ENCODE measurements at places on chromosomes 7 and 10.

DNA sequence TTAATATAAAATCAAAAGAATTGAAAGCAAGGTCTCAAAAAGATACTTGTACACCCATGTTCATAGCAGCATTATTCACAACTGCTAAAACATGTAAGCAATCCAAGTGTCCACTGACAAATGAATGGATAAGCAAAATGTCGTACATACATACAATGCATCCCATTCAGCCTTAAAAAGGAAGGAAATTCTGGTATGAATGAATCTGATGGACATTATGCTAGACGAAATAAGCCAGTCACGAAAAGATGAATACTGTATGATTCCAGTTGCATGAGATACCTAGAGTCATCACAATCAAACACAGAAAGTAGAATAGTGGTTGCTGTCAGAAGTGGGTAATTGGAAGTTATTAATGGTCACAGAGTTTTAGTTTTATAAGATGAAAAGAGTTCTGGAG lies 9.5 kb upstream of the TAC1 start:
- no peak for DNase-seq

- DNase-seq: no peak
These were observed 50.4 kb upstream of the MSMB start for GRCh38 chr10:46096446-46096845.

DNA sequence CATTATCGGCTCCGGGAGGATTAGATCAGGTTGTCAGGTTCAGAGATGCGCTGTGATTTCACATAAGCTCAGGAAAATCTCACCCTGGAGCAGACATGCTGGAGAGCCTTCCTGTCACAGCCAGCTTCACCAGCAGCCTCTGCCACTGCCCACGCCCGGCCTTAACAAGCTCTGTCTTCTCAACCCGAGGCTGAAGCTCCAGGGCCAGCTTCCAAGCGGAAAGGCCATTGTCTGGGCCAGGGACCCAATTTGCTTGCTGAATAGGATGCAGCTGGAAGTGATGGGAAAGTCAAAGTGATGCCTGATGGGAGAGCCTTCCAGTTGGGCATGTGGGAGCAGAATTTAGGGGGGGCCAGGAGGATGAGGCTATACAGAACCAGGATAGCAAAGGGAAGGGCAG lies 36.3 kb downstream of the C10orf105 start:
- DNase-seq: no peak

DNA sequence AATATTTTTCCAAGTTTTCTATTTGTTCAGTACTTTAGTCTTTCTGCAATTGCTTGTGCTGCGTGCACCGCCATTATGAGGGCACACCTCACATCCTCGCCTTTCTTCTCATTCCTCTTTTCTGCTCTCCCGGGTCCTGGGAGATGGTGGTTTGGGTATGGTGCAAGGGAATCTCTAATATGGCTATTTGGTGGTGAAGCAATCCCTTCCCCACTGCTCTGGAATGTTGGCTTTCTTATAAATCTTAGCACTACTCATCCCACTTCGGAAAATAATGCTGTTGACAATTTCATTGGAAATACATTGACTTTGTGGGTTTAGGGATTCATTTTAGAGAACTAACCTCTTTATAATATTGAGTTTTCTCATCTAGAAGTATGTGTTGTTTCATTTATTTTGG lies 1.9 kb upstream of the GCK start:
- DNase-seq: no peak

DNA sequence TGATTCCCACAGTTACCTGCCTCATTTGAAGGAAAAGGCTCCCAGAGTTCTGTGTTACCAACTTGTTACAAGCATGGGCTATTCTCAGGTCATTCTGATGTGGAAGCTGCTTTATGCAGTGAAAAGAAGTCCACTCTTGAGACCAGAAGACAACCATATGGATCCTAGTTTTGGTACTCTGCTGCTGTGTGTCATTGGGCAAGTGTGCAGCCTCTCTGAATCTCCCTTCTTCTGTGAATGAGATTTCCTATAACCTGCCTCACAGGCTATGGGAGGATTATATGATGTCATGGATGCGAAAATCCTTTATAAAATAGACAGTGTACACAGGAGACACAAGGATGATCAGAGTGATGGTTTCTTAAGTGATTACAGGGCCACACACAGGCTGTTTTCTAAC lies 166.1 kb downstream of the ARID5B start:
- DNase-seq: no peak

- no peak for DNase-seq
These were observed 806.5 kb downstream of the PHTF2 start for GRCh38 chr7:78605119-78605518.

- no peak for DNase-seq
These were observed 22.0 kb downstream of the TES start for GRCh38 chr7:116232350-116232749.

- DNase-seq: no peak
These were observed 48.3 kb downstream of the EBF3 start for GRCh38 chr10:129915526-129916378.

- no peak for DNase-seq
These were observed 43.5 kb upstream of the CACUL1 start for GRCh38 chr10:118798231-118798662.

GRCh38 chr10:129534826-129535225 lies 67.8 kb downstream of the MGMT start:
- no peak for DNase-seq

- DNase-seq: no peak
These were observed 30.8 kb downstream of the CHCHD3 start for GRCh38 chr7:133051066-133051465.

DNA sequence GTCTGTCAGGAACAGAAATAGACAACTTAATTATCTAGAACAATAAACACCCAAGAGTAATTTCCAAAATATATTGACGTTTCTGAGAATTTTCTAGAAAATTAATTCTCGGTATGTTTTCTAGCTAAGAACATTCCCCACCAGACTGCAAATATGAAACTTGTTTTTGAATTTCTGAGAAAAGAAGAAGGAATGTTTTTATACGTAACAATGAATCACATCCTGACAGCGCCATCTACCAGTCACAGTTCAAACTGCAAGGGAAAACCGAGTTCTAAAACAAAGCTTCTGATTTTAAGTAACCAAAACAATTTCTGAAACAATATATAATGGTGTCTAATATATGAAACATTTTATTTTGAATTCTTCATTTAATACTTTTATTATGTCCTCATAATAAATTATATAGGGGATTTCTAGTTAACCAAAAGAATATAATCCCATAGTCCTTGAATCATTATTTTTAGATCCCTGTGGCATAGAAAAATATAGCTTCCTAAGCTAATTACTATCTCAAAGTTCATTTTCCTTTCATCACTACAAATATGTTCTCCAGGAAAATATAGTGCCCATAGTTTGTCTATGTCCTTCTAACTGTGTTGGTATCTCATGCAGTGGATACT lies 34.5 kb upstream of the MEOX2 start:
- DNase-seq: no peak

DNA sequence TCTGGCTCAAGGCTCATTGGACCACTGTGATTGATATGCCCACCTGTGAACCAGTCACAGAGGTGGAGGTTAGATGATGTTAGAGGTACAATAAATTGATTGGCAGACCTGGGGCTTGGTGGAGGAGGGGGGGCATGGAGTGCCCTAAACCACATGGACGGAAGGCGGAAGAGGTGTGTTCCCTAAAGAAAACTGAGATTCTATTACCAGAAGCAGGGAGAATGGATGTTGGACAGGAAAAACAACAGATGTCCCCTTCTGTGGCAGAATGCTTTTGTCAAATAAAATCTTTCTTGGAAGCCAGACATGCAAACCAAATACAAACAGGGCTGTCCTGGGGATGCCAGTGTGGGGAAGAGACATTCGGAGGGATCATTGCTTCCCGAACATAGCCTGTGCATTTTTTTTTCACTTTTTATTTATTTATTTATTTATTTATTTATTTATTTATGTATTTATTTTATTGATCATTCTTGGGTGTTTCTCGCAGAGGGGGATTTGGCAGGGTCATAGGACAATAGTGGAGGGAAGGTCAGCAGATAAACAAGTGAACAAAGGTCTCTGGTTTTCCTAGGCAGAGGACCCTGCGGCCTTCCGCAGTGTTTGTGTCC lies 433.9 kb downstream of the RPS24 start:
- DNase-seq: no peak

DNA sequence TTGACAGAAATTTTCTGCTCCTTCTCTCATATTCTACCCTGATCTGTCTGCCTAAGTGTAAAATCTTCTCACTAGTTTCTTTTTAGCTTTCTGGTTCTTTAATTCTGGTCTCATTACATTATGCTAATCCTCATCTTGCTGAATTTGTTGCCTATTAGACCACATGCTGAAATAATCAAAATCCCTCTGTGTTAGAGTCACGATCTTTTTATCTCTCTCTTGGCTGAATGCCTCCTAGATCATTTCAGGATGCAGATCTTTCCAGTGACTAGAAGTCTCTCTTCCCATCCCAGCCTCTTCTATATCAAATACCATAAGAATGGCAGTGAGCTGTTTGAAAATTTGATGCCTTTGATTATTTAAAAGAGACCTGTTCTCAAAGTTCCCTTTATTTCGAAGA lies 661.9 kb downstream of the SORCS1 start:
- no peak for DNase-seq

GRCh38 chr10:93496322-93497041 lies at the start of gene CEP55:
Gene CEP55, plus strand, starts transcription at chr10:93496612. Its CDS starts 3,440 bp downstream, at chr10:93500052.
- peak; percentile 88 for DNase-seq

GRCh38 chr7:71485586-71485985 lies 353.6 kb downstream of the GALNT17 start:
- DNase-seq: no peak

GRCh38 chr7:151130741-151131157 lies 36.7 kb downstream of the GBX1 start:
- no peak for DNase-seq

- no peak for DNase-seq
These were observed 4.8 kb upstream of the ACTA2 start for GRCh38 chr10:88957381-88957780.

GRCh38 chr7:55731931-55732330 lies 130.6 kb downstream of the SEPTIN14 start:
- no peak for DNase-seq
